MCF 10A (cell line): ENCODE measurements at places on chromosomes 3 and 15.
A peak's percentile ranks its signal among the peaks of the same experiment; 100 is the strongest.

- no peak for DNase-seq
Measured at GRCh38 chr3:146128939-146129338, 32.0 kb downstream of the PLOD2 start.

- DNase-seq = no peak
Measured at GRCh38 chr15:66934868-66935520, 130.4 kb upstream of the SMAD3 start.

GRCh38 chr3:128348805-128349531 is 117.7 kb downstream of the DNAJB8 start:
- DNase-seq = no peak

DNA sequence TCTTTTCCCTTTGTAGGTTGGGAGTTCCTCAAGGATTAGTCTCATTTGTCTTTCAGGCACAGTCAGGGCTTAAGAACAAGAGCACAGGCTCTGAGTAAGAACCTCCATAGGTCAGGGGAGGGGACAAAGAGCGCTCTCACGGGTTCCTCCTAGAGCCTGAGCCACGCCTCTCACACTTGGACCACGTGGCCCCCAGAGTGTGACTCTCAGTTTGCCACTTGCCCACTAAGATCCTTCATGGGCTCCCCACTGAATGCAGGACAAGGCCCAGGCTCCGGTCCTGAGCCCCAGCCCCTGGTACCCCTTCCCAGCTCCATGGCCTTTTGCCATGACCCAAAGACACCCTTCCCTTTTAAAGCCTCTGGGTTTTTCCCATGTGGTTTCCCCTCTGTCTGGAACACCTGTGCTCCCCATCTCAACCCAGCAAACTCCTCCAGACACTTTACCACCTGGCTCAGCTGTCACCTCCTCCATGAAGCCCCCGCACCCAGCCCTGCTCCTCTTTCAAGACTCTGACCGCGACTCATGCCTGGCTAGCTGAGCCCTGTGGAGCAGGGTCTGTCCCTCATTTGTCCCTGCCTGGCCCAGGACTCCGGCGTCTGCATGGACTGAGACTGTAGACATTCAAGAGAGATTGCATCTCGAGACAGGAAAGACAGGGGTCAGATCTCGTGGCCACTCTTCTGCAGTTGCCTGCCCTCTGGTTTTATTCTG is 32.7 kb downstream of the IQSEC1 start:
- no peak for DNase-seq

DNA sequence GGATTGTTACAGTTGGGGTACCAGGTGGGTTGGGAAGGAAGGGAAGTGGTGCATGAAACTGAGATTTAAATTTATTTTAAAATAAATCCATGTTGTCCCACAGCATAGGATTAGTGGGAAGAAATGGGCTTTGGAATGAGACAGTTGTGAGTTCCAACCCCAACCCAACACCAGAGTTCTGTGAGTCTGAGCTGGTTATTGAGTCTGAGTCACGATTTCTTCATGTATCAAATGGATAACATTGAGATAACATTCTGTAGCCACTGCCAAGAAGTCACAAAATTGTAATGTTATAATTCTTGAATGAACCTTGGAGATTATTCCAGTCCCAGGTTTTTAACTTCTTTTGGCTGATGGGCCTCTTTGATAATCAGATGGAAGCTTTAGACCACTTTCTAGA is 13.7 kb downstream of the IFT122 start:
- DNase-seq = no peak

DNA sequence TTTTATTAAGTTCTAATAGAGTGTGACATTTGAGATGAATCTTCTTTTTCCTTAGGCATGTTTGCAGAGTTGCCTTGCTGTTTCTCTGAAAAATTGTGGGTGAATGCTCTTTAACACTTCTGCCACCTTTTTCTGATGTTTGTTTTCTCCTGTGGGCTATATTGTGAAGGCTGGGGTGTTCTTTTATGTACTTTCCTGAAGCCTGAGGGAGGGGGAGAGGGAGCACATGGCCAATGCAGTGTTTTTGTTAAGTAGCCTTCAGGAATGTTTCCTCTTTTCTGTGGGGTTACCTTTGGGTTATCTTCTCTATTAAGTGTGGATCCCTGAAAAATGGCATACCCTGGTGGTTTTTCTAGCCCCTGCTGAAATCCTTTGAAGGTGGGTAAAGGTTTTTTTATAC is 50.2 kb downstream of the CMC1 start:
- DNase-seq = no peak

- no peak for DNase-seq
Measured at GRCh38 chr3:122996038-122996580, 31.5 kb downstream of the SEMA5B start.

DNA sequence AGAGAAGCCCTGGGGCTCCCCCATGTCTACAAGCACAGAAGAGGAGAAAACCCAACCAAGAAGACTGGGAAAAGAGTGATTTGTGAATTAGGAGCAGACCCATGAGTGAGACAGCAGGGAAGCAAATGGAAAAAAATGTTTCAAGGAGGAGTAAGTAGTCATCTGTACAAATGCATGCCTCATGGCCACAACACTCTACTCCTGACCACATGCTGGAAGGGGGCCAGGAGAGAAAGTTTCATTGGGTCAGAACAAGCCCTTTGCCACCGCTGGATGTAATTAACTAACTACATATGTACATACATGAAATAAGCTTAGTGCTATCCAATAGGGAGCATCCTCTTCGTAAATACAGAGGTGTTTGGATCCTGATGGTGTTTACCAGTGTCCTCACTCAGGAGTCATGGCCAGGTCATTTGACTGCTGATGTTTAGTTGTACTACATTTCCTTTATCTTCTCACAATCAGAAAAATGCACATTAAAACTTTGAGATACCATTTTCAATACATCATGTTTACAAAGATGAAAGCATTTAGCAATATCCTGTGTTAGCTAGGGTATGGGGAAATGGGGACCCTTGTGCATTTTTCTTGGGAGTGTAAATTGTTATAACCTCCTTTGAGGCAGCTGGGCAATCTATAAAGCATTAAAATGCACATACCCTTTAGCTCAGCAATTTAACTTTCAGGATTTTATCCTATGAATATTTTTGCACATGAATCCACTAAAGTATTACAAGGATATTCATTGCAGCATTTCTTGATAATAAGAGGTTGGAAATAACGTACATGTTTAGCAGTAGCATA is 27.1 kb downstream of the CLRN1 start:
- DNase-seq = peak; percentile 61
